ENCODE measurements at places on chromosomes 6 and 20.

GRCh38 chr20:61979090-61979489 is 86.6 kb downstream of the TAF4 start:
- no peak for DNase-seq

GRCh38 chr6:92767101-92767500 is 652.3 kb downstream of the EPHA7 start:
- DNase-seq = no peak

DNA sequence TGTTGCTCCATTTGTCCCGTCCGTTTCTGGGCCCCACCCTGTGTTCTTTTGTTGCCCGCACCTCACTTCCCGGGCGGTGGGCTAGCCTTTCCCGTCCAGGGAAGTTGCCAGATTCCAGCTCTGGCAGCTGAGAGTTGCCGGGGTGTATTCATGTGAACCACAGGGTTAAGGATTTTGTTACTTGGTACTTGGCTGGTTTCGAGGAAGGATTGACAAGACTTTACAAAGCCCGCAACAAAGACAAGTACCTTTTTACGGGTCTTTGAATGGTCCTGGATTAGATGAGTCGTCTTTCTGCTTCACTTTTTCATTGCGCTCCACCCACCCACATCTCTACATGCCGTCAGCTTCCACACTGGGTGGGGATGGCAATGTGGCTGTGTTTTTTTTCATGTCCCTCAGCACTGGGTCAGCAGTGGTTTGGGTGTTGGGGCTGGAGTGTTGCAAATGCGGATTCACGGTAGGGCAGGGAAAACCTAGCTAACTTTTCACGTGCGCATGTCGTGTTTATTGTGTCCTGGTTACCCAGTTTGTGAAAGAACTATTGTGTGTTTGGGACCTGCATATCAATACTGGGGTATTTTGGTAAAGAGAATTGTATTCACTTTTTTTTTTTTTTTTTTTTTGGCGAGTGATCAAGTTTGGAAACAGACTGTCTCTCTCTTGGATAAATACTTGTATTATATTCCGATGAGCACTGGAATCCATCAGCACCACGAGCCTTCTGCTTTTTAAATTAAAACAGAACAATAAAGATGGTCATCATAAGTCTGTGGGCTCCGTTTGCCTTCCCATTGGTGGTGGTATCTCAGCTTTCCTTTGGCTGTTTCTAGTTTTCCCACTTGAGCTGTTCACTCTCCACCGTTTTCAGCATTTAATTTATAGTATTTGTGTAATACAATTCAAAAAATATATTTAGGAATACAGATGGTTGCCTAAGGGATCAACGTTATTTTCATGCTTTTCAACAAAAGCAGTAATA is 1.2 kb downstream of the DUSP22 start:
- peak; percentile 84 for DNase-seq

DNA sequence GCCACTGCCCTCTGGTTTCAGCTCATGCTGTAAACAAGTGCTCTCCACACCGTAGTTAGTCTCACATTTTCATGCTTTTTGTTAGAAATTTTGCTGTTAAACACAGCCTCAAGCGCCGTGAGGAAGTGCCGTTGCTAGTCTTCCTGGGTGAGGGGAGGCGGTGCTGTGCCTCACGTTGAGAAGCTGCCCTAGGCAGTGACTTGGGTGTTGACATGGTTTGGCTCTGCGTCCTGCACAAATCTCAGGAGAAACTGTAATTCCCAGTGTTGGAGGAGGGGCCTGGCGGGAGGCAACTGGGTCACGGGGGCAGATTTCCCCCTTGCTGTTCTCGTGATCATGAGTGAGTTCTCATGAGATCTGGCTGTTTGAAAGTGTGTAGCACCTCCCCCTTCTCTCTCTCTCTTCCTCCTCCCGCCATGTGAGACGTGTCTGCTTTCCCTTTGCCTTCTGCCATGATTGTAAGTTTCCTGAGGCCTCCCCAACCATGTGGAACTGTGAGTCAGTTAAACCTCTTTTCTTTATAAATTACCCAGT is 95.8 kb downstream of the ERMARD start:
- no peak for DNase-seq

DNA sequence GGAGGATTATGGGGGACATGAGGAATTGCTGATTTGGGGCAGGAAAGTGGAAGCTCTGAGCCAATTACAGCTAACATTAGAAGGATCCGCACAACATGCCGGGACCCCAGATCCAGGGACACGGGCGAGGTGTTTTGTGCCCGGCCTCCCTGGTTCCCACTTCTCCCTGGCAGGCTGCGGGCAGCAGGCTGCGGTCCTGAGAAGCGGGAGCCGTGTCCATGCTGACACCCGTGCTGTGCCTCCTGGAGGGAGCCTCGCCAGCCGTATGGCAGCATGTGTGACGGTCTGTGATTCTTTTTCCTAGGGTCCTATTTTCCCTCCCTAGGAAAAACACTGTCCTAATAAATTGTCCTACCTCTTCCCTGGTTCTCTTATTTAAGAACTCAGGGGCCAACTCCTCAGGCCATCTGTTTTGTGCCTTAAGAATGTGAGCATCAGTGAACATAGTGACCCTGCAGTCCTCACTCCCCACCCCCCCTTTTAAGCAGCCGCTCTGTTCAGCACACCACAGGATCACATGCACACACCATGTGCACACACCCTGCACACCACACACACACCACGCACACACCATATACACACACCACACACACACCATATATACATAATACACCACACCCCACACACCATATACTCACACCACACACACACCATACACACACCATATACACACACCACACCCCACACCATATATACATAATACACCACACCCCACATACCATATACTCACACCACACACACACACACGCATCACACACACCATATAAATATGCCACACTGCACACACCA is 49.9 kb downstream of the DACT2 start:
- DNase-seq = no peak

GRCh38 chr6:144134176-144134575 is 16.1 kb upstream of the STX11 start:
- DNase-seq = no peak

GRCh38 chr6:159279790-159280277 is 110.6 kb downstream of the FNDC1 start:
- no peak for DNase-seq
